ENCODE measurements at places on chromosomes 12 and 14.
A peak's percentile ranks its signal among the peaks of the same experiment; 100 is the strongest.

DNA sequence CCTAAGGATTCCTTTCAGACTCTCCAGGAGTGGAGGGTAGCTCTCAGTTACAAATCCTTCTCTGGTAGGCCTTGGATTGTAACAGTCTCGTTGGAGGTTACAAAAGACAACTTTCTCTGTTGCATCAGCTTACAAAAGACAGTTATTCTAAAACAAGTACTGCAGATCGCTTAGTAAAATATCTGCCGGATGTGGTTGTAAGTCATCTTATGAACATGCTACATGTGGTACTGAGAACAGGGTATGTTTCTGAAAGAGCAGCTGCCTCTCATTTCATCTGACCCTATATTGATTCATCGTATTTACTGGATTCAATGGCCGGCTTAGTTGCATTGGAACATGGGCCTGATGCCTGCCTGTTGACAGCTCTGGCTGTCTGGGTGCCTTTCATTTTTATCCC is 157.4 kb downstream of the PTCSC3 start:
- no peak overlapping the region for H3K27ac ChIP-seq
- H3K4me3 ChIP-seq = no peak overlapping the region
- H3K4me1 ChIP-seq = no peaks in the 10 kb centered on the region

DNA sequence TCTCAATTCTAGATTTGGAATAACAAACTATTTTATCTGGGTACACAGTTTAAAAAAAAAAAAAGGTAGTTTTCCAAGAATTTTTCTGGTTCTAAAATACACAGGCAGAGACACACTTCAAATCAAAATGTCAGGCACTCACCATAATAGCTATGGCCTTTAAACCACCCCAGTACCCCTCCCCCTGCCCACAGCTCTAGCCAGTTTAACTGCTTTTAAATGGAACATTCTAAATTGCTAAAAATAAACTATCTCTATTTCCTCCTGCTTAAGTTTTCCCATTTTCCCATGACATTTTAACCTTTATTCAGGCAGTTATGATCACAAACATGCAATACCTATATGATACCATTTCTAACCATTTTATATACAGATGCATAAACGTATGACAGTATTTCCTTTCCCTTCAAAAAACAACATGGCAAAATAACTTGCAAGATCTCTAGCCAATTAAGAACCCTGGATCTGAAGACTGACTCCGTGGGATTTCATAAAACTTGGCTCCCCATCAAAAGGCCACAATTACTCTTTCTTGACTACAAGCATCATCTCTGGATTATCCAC is 46.3 kb downstream of the PPP2R5E start:
- H3K27ac ChIP-seq = no peak overlapping the region
- no peaks in the 10 kb centered on the region for H3K27me3 ChIP-seq
- H3K4me3 ChIP-seq = no peak overlapping the region
- H3K36me3 ChIP-seq = no peaks in the 10 kb centered on the region

- H3K4me3 ChIP-seq = no peak overlapping the region
- H3K27me3 ChIP-seq = no peaks in the 10 kb centered on the region
- peaks cover 13% of the 10 kb centered on the region for H3K4me1 ChIP-seq
Observed at GRCh38 chr12:62698701-62699101, 232.1 kb downstream of the MON2 start.

DNA sequence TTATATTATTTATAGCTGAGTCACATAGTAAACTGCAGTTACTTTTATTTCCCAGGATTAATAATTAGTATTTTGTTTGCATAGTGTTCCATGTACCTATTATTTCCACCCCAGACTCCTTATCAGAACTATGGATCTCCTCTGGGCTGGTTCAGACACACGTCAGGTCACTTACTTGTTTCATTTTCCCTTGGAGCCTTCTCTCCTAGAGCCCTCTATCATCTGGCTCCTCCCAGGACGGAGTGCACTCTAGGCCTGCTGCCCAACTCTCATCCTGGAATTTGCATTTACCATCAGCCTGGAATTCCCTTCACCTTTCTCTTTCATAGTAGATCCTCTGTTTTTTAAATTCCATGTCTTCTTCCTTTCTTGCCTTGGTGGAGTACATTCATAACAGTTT is 28.5 kb upstream of the GALNT16 start:
- no peak overlapping the region for H3K27ac ChIP-seq
- H3K27me3 ChIP-seq = no peaks in the 10 kb centered on the region
- no peak for DNase-seq
- no peak overlapping the region for H3K4me3 ChIP-seq
- no peaks in the 10 kb centered on the region for H3K4me1 ChIP-seq
- H3K36me3 ChIP-seq = peaks cover 23% of the 10 kb centered on the region

GRCh38 chr12:89663577-89664357 is 44.9 kb downstream of the ATP2B1 start:
- no peak overlapping the region for H3K4me3 ChIP-seq
- no peaks in the 10 kb centered on the region for H3K4me1 ChIP-seq
- DNase-seq = no peak
- H3K36me3 ChIP-seq = no peaks in the 10 kb centered on the region
- H3K27me3 ChIP-seq = no peaks in the 10 kb centered on the region
- H3K27ac ChIP-seq = no peak overlapping the region

- H3K27me3 ChIP-seq = peaks cover 3% of the 10 kb centered on the region
- peak; percentile 74 for DNase-seq
- H3K4me3 ChIP-seq = peak overlapping the region; percentile 31
- no peak overlapping the region for H3K27ac ChIP-seq
- no peaks in the 10 kb centered on the region for H3K36me3 ChIP-seq
Observed at GRCh38 chr12:50050410-50051098, 6.8 kb upstream of the ASIC1 start.

DNA sequence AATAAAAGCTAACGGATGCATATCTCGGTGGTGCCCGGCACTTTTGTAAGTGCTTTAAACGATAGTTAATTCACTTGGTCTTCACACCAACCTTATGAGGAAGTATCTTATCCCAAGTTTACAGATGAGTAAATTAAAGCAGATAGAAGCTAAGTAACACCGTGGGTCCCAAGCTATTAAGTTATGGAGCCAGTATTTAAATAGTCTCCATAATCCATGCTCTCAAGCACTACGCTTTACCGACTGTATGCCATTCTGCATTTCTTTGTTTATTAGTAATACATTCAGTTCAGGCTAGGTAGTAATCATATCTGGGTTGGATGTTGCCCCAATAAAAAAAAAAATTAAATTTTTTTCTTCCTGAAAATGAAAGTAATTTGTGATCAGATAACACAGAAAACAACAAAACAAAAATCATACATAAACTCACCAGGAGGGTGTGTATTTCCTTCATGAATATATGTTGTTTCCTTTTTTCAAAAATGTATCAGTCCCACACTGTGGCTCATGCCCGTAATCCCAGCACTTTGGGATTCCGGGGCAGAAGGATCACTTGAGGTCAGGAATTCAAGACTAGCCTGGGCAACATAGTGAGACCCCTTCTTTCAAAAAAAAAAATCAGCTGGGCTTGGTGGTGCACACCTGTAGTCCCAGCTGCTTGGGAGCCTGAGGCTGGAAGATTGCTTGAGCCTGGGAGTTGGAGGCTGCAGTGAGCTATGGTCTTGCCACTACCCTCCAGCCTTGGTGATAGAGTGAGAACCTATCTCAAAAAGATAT is 1.4 kb upstream of the M6PR start:
- no peak overlapping the region for H3K27ac ChIP-seq
- no peak for DNase-seq
- no peaks in the 10 kb centered on the region for H3K27me3 ChIP-seq

Data from spinal cord (tissue), 10 donors.